Endodermal cell (in vitro differentiated cells): ENCODE measurements at places on chromosomes 1 and 21. TPM values are rescaled to one million over a fixed set of nuclear protein-coding genes. Genes with fewer than 3 reads are reported as not detected.

GRCh38 chr1:91754348-91754747 is 131.6 kb downstream of the TGFBR3 start:
- no peak overlapping the region for H3K27ac ChIP-seq
- no peaks in the 10 kb centered on the region for H3K36me3 ChIP-seq
- no peaks in the 10 kb centered on the region for H3K4me1 ChIP-seq
- DNase-seq, result no peak
- no peak overlapping the region for H3K4me3 ChIP-seq

GRCh38 chr1:25520446-25521061 is 22.9 kb upstream of the LDLRAP1 start:
- H3K27me3 ChIP-seq, result no peaks in the 10 kb centered on the region
- H3K4me3 ChIP-seq, result no peak overlapping the region
- no peaks in the 10 kb centered on the region for H3K4me1 ChIP-seq
- H3K36me3 ChIP-seq, result no peaks in the 10 kb centered on the region
- DNase-seq, result peak; percentile 79
- H3K27ac ChIP-seq, result no peak overlapping the region

DNA sequence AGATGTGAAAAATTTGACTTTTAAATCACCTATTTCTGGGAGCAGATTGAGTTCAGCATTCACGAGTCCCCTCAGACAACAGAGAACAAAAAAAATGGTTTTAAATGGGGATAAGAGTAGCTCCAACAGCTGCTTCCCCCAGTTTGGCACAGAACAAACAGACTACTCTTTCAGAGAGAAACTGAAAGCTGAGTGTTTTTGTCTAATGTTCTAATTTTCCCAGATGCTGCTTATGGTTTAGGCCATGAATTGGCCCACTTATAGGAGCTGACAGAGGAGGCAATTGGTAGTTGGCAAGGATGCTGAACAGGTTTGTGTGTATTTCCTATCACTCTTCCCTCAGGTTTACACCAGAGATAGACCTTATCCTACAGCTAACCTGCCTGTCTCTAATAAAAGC is 1637.4 kb upstream of the PRMT6 start:
- H3K36me3 ChIP-seq, result no peaks in the 10 kb centered on the region
- DNase-seq, result no peak
- no peaks in the 10 kb centered on the region for H3K27me3 ChIP-seq
- no peak overlapping the region for H3K4me3 ChIP-seq
- no peak overlapping the region for H3K27ac ChIP-seq
- H3K4me1 ChIP-seq, result no peaks in the 10 kb centered on the region

DNA sequence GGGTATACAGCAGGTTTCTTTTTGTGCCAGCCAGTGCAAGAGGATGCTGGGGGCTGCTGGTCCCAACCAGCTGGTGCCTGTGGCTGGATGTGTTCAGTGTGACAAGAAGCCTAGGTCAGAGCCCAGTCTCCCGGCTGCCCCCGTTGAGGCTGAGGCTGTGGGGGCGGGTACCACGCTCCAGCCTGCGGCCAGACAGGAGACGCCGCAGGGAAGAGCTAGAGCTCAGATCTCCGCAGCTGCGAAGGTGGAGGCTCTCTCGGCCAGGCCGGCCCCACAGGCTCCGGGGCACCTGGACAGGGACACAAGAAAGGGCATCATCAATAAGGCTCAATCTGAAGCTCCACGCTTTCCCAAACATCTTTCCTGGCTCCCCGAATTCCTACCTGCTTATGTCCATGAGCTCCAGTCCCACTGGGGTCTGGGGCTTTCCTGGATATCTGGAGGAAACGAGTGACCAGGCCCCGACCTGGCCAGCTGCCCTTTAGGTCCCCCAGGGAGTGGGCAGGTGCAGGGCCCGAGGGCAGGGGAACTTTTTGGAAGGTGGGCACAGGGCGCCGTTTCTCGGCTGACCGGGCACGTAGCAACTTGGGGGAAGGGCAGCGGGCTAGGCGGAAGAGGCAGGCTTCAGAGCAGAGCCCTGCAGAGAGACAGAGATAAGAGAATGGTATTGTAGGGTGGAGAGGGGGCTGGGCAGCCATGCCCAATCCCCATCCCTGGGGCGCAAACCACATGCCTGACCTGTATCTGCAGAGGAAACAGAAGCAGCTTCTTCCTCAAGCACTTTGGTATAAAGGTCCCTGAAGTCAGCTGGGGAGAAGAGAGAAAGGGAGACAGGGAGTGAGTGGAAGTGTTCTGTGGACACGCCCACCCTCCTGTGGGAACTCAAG is 7.4 kb downstream of the ENTREP3 start:
- no peak for DNase-seq
- no peak overlapping the region for H3K4me3 ChIP-seq
- peaks cover 5% of the 10 kb centered on the region for H3K36me3 ChIP-seq
- no peak overlapping the region for H3K27ac ChIP-seq
- H3K4me1 ChIP-seq, result no peaks in the 10 kb centered on the region
- H3K27me3 ChIP-seq, result no peaks in the 10 kb centered on the region

The RGS18 gene
- not detected in 3 replicates for total RNA-seq

The CDC7 gene
- total RNA-seq, result 16.8 to 47.5 TPM (median 41.7 TPM) in 3 replicates

- no peak overlapping the region for H3K27ac ChIP-seq
- H3K4me1 ChIP-seq, result no peaks in the 10 kb centered on the region
- H3K27me3 ChIP-seq, result no peaks in the 10 kb centered on the region
- no peak for DNase-seq
Measured at GRCh38 chr21:14602382-14602958, 56.4 kb upstream of the SAMSN1 start.

- no peaks in the 10 kb centered on the region for H3K36me3 ChIP-seq
- peak overlapping the region; percentile 84 for H3K4me3 ChIP-seq
- DNase-seq, result peak; percentile 79
- H3K4me1 ChIP-seq, result no peaks in the 10 kb centered on the region
Measured at GRCh38 chr1:107963601-107964335, 1.2 kb downstream of the VAV3 start.

- H3K4me1 ChIP-seq, result no peaks in the 10 kb centered on the region
- H3K36me3 ChIP-seq, result no peaks in the 10 kb centered on the region
- H3K27me3 ChIP-seq, result no peaks in the 10 kb centered on the region
- no peak overlapping the region for H3K27ac ChIP-seq
Measured at GRCh38 chr1:116521186-116521585, 49.6 kb downstream of the CD58 start.

The LEPROT gene
- 42.4 and 49.0 TPM in 2 replicates for total RNA-seq
